RWPE2 (cell line): ENCODE measurements at places on chromosomes 3 and 15.

GRCh38 chr3:107855710-107856109 lies 235.1 kb downstream of the CD47 start:
- no peak for DNase-seq

DNA sequence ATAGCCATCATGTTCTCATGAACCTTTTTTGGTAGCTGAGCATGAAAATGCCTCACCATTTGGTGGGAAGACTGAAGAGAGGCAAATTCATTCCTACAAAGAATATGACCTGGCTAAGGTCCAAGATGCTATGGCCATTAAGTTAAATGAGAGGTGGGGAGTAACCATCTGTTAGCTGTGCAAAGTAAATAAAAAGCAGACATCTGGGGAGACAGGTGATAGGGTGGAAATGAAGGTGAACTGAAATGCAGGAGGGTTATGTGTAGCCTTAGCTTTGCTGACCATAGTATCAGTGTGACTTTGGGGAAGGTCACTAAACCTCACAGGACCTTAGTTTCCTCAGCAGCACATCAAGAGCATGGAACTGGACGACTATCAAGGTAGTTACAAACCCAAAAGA lies 111.0 kb upstream of the STRIT1 start:
- no peak for DNase-seq

- DNase-seq: no peak
These were observed 4.0 kb downstream of the FBXL22 start for GRCh38 chr15:63601026-63601703.

- DNase-seq: no peak
These were observed 92.4 kb downstream of the MB21D2 start for GRCh38 chr3:192825216-192825615.

- DNase-seq: peak; percentile 62
These were observed 768 bp downstream of the ANO10 start for GRCh38 chr3:43620831-43621655.

DNA sequence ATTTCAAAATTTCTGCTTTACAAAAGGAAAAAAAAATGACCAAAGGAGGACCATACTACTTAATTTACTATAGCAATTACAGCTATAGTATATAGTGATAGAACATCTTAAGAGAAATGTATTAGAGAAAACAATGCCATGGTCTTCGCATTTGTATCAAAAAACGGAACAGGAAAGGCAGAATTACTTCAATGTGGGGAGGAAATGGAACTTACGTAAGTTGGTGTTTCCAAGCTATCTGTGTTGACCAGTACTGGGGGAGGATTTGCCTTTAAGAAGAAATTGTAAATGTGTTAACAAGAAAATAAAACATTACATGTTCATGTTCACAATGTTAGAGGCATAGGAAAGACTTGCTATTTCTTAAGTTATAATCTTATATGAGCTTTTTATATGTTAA lies 119.9 kb upstream of the MELTF start:
- no peak for DNase-seq

GRCh38 chr3:106826791-106827311 lies 550.4 kb upstream of the CCDC54 start:
- no peak for DNase-seq
